SW480 (cell line): ENCODE measurements at places on chromosomes 3 and 15.

GRCh38 chr15:48422401-48422800 lies 91.2 kb downstream of the DUT start:
- DNase-seq = no peak

DNA sequence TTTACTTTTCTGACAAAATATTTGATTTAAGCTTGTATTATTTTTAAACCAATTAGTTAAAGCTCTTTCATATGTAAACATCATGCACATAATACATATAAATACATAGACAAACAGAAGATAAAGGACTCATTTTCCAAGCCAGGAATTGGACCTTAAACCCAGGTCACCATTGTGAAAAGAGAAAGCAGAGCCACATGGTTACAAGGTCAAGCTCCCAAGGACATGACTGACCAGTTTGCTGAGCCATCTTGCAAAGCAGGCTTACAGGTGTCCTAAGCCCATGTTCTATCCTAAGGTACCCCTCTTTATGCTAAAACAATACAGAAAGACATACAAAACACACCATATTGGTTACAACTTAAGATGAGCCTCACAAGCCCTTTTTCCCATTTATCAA lies 50.5 kb upstream of the DNAJC19 start:
- no peak for DNase-seq

GRCh38 chr3:154775821-154776548 lies 304.1 kb upstream of the MME start:
- no peak for DNase-seq

DNA sequence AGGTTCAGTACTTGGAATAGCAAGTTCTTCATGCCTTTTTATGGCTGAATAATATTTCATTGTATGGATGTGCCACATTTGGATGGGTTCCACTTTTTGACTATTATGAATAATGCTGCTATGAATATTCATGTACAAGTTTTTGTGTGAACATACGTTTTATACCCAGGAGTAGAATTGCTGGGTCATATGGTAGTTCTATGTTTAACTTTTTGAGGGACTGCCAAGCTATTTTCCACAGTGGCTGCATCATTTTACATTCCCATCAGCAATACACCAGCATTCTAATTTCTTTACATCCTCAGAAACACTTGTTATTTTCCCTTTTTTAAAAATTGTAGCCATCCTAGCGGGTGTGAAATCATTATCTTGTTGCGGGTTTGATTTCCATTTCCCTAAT lies 76.0 kb upstream of the PRR20G start:
- no peak for DNase-seq

- DNase-seq = peak; percentile 21
These were observed 5.0 kb downstream of the PTH1R start for GRCh38 chr3:46882377-46883053.

DNA sequence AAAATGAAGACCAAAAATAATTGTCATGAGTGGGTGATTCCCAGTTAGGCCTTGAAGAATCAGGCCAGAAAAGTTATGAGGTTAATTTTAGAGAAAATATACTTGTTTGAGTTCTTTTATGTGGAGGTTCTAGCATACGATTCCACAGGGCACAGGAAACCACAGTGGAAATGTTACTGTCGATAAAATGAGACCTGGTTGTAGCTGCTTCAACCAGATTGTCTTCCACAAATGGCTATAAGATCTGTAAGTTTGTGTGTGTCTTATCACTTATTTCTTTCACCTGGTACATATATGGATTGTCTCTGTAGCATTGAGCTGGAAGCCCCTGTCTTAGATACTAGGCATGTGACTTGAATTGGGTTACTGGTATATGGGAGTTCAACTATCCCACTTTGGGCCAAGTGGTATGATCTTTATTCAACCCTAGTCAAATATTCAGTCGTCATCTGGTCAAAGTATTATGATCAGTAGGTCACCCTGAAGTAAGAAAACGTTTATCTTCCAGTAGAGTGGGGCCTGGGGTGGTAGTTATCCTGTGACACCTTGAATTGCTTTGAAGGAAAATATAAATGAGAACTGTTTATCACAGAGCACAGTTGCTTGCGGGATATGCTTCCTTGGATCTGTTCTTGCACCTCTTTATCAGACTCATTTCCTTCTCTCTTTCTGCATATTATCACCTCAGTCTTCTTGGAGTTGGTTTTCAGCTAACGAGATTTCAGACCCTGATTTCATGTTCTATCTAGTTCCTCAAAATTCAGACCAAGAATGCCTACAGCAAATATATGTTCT lies 21.5 kb upstream of the ZNF609 start:
- DNase-seq = no peak

DNA sequence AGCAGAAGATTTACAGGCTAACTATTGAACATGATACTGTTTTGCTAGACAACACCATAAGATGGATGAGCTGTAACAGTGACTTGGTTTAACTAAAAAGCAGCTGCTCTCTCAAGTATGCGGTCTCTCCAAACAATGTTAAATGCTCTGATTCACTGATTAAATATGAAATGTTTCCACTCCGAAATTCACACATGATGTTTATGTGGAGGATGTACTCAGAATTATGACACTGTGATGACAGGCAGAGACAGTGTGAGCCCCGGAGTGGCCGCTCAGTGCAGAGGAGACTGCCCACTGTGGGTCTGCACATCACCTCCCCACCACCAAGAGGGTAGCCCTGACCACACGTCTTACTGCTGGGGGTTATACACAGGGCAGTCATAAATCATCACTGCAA lies 83.9 kb upstream of the MEX3B start:
- DNase-seq = no peak

DNA sequence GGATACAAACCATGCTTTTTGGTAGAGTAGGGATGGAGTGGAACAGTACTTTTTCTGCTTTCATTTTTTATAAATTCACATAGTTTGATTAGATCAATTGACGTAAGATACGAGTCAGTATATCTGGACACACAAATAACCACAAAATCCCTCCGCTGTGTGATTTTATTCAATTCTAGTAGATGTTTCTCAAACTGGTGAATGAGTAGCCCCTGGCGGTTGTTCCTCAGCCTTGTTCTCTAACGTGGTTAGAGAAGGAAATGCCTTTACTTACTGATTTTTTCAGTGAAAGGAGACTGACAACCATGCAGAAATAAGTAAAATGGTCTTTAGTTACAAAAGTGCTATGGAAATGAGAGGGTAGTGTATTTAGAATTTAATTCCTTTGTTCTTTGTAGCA lies 161.0 kb downstream of the TCF12 start:
- no peak for DNase-seq

DNA sequence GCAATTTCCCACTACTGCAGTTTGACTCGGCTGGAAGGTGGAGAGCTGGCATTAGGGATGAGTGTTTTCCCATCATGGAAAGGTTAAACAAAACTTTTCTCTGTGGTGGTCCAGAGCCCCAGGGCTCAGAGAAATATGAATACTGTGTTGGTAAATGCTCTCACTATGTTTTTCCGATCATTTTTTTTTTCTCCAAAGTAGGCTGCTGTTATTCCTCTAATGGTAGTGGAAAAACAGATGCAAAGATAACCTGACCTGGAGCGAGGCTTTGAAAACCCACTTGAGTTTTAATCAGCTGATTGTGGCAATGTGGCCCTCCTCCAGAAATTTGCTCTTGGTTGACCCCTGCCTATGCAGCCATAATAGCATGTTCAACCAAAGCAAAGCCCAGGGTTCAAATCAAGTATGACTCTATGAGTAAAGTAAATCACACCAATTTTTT lies 320.8 kb upstream of the CTNNB1 start:
- no peak for DNase-seq

DNA sequence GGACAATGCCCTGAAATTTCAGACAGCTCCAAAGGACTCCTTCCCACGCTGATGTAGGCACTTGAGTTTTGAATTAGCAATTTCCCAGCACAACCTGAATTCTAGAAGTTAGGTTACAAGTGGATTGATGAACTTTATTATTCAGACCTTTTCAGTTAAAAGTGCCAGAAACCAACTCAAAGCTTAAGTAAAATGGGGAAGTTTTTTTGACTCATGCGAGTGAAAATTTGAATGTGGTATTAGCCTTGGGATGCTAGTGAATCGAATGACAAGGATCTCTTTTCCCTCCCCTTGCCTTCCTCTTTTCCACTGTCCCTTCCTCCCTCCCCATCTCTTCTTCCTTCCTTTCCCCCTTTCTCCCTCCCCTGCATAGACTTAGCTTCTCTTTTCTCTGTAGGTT lies 295.1 kb upstream of the PROK2 start:
- no peak for DNase-seq

GRCh38 chr3:177421481-177421785 lies 224.2 kb upstream of the TBL1XR1 start:
- no peak for DNase-seq

- DNase-seq = no peak
These were observed 232.6 kb downstream of the OPA1 start for GRCh38 chr3:193825617-193826016.

- peak; percentile 79 for DNase-seq
These were observed 20.5 kb downstream of the BOC start for GRCh38 chr3:113231827-113232253.

DNA sequence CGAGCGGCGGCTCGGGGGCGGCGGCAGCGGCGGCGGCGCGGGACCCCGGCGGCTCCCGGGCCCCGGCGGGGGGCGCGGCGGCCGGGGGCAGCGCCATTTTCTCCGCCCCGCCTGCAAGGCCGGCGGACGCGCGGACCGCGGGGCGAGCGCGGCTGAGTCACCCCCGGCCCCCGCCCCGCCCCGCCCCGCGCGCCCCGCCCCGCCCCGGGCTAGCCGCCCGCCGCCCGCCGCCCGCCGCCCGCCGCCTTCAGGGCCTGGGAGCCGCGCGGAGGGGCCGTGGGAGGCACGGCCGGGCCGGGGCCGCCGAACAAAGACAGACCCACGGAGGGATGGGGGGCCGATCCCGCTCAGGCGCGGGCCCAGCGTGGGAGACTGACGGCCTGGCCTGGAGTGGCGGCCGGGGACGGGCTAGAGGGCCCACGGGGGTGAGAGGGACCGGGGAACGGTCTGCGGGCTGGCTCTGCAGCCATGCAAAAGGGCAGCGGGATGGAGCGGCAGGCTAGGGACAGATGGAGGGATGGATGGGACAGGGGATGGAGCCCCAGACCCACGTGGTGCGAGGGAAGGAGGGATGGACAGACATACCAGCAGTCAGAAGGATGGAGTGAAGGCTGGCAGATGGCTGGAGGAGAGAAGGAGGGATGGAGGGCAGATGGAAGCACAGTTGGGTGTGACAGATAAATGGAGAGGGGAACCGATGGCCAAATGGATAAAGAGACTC lies at the start of gene EIF4E3:
Gene EIF4E3 (minus strand): TSS at position 132 of the 721 bp plus-strand sequence. CDS start 35 bp downstream, at position 97.
- no peak for DNase-seq

DNA sequence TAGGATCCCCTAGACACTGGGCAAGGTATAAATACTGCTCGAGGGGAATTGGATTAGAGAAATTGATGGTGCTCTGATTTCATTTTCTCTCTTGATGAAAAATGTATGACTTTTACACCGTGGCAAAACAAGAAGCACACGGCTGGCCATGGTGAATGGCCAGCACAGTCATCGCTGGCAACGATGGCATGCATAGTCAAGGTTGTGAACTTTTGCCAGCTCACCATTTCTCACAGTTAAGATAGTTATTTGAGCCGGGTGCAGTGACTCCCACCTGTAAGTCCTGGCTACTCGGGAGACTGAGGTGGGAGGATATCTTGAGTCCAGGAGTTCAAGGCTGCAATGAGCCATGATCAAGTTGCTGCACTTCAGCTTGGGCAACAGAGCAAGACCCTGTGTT lies 95.4 kb downstream of the HMG20A start:
- DNase-seq = no peak

DNA sequence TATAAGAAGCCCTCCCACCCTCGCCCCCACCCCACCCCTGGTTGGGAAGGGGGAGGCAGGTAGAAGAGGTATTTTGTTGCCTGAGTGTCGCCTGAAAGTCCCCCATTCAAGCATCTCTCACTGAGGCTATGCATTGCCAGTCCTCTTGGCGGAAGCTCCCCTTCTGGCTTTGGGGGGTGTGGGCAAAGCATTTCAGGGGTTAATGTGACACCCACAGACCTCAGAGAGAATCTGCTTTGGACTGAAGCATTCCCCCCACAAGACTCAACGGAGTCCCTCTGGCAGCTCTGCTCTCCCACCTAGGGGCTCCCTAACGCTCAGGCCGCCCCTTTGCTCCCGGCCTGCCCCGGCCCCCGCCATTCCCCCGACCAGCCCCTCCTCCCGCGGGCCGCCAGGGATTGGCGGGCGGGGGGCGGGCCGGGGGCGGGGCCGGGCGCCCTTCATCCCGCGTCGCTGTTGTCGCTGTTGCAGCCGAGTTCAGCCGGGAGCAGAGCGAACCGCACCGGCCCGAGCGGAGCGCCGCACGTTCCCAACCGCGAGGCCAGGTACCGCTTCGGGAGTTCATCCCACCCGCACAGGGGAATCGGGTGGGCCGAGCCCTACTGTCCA lies at the start of gene SLC38A3:
Gene SLC38A3 (plus strand): TSS at position 468 of the 609 bp plus-strand sequence. CDS start 8,929 bp downstream, outside the sequence.
- DNase-seq = no peak

GRCh38 chr15:82739086-82739485 lies 29.4 kb upstream of the AP3B2 start:
- no peak for DNase-seq

DNA sequence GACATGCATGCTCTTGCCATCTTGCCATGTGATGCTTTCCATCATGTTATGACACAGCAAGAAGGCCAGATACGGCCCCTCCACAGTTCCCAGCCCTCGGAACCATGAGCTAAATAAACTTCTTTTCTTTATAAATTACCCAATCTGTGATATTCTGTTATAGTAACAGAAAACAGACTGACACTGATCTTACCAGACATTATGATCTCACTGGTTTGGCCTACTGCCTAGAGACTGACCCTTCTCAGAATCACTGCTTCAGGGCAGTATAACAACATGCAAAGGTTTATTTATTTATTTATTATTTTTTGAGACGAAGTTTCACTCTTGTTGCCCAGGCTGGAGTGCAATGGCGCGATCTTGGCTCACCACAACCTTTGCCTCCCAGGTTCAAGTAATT lies 14.0 kb downstream of the ZNF619 start:
- no peak for DNase-seq

GRCh38 chr3:35404571-35404970 lies 234.8 kb upstream of the ARPP21 start:
- no peak for DNase-seq

GRCh38 chr3:163138258-163138657 lies 1641.7 kb downstream of the OTOL1 start:
- no peak for DNase-seq

DNA sequence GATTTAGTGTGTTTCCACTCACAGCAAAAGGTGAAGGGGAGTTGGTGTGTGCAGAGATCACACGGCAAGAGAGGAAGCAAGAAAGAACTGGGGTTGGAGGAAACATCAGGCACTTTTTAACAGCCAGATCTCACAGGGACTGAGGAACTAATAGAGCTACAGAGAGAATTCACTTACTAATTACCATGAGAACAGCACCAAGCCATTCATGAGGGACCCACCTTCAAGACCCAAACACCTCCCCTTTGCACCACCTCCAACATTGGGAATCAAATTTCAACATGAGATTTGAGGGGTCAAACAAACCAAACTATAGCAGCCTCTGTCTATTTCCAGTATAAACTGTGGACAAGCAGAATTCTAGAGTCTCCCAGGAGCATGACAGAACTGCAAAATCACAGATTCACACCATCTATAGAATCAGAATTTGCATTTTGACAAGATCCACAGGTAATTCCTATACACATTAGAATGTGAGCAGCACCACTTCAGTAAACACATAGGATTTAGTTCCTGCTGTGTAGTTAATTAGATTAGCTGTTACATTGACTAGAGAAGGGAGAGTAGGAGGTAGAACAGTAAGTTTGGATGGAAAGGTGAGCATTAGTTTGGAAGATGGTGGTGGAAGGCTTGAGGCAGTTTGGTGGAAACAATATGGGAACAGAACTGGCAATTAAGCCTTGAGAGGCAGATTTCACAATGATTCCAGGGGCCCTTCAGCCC lies 311.7 kb downstream of the NSUN3 start:
- DNase-seq = no peak
